ENCODE measurements at places on chromosomes 7 and 10.

- DNase-seq: no peak
Observed at GRCh38 chr10:80264081-80265056, 25.1 kb downstream of the MAT1A start.

DNA sequence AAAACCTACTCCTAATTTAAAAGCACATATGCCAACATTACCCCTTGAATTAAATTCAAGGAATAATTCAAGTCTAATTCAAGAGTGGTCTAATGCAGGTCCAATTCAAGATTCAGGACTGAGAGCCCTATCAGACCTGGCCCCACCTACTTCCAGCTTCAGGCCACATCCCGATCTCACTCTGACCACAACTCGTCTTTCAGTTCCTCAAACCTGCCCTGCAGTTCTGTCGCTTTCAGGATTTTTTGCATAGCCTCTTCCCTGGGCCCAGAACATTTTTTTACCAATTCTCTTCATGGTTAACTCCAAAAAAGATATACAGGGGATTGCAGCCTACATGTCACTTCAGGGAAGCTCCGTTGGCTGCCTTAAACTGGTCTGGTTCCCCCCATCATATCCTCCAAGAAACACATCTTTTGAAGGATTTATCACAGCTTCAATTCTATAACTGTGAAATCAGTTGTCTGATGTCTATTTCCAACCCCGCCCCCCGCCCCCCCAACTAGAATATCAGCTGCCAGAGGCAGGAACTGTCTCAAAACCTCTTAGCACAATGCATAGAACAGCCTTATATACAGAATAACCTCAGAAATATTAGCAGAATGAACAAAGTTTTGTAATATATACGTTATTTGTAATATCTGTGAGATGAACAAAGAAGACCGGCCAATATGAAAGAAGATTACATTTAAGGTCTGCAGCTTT, 20.8 kb downstream of the CCDC6 start:
- no peak for DNase-seq

- DNase-seq: no peak
Observed at GRCh38 chr10:43260911-43261577, 5.8 kb downstream of the RASGEF1A start.

- DNase-seq: no peak
Observed at GRCh38 chr10:61024856-61025201, 80.8 kb upstream of the RHOBTB1 start.

- no peak for DNase-seq
Observed at GRCh38 chr7:27112361-27112760, 9.9 kb upstream of the HOXA2 start.

- DNase-seq: no peak
Observed at GRCh38 chr7:101457001-101457750, 94.5 kb downstream of the COL26A1 start.

DNA sequence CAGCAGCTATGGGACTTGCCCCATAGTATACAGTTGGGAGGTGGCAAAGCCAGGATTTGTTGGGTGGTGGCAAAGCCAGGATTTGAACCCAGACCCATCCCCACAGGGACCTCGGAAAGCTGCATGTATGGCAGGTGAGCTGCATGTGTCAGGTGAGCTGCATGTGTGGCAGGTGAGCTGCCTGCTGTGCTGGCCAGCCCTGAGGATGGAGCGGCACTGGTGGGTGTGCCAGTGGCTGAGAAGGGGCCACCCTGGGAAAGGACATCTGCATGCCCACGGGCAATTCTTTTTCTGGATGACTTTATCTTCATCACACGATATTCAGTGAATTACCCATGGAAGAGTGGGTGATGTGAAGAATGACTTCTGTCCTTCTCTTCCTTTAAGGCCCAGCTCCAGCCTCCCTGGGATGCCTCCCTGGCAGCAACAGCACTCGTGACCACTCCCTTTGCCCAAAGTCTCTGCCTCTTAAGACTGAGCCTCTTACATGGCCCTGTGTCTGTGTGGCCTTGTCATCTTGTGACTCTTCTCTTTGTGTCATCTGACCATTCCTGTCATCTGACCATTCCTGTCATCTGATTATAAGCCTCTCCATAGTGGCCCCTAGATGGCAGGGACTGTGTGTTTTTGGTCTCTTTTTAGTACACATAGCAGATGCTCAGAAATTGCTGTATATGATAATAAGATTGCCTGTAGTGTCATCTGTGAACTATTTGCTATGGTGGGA, 25.0 kb downstream of the CLEC2L start:
- no peak for DNase-seq

- no peak for DNase-seq
Observed at GRCh38 chr10:35043796-35044344, 46.3 kb downstream of the CUL2 start.

GRCh38 chr7:108697254-108697653, 127.6 kb downstream of the DNAJB9 start:
- no peak for DNase-seq

- no peak for DNase-seq
Observed at GRCh38 chr10:132360766-132361447, 28.9 kb downstream of the LRRC27 start.

- DNase-seq: no peak
Observed at GRCh38 chr7:79421751-79422150, 31.7 kb downstream of the MAGI2 start.

DNA sequence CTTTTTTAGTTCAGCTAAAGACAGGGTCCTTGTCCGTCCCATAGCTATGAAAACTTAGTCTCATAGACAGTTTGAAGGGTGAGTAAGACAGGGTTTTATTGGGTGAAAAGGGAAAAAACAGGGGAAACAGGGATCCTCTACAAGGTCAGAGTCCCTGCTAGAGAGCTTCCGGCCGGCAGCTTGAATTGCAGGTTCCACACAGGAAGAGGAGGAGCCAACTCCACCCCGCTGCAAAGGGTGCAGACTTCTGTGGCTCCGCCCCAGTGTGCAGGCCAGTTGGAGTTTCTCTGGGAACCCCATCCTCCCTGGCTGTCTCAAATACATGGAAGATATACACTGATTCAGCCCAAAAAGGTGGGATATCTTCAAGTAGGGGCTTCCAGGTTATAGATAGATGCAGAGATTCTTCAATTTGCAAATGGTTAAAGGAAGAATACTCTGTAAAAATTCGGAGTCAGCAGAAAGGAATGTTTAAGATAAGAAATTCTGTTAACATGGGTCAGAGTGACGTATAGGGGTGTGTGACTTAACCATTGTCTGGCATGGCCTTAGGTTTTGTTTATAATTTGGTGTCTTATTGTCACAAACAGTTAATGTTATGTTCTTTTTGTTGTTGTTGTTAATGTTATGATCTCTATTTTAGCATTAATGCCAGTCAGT, 34.6 kb upstream of the HECW1 start:
- no peak for DNase-seq

DNA sequence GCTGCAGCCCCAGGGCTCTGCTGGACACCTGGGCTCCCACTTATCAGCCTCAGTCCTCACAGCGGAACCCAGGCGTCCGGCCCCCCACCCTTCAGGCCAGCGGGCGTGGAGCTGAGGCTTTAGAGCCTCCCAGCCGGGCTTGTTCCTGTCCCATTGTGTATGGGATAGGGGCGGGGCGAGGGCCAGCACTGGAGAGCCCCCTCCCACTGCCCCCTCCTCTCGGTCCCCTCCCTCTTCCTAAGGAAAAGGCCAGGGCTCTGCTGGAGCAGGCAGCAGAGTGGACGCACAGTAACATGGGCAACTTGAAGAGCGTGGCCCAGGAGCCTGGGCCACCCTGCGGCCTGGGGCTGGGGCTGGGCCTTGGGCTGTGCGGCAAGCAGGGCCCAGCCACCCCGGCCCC, 2.7 kb downstream of the NOS3 start:
- DNase-seq: no peak

GRCh38 chr10:24483701-24484100, 240.0 kb downstream of the ARHGAP21 start:
- no peak for DNase-seq

- no peak for DNase-seq
Observed at GRCh38 chr7:137942484-137943115, 59.3 kb downstream of the CREB3L2 start.

DNA sequence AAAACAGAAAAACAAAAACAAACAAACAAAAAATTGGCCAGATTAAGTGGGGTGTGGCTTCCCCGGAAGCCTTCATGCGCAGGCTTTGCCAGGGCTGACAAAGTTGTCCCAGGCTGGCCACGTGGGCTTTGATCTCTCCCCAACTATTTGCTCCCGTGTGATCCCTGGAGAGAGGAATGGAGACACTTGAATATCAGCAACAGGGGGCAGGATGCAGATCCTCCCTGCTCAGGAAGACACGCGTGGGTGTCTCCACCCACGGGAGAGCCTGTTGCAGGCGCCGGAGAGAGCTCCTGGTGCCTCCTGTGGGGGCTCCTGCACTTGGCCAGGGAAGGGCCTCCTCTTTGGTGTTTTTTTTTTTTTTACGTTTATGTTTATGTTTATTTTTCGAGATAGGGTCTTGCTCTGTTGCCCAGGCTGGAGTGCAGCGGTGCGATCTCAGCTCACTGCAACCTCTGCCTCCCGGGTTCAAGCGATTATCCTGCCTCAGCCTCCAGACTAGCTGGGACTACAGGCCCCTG, 19.0 kb downstream of the TRIM56 start:
- no peak for DNase-seq

DNA sequence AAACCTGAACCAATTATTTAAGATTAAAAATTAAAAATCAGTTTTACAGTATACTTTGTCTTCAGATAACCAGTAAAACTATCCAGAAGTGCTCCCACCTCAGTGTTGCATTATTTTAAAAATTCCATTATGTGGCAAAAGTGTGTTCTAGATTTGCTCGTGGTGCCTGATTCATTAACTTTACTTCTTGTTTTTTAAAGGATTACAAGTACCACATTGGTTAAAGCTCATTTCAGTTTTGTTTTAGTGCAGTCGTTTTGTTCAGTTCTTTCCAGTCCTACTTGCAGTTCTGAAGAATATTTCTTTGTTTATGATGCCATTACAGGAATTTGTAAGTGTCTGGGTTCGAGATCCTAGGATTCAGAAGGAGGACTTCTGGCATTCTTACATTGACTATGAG, 69.0 kb downstream of the SNX10 start:
- DNase-seq: no peak

- DNase-seq: no peak
Observed at GRCh38 chr7:43880596-43880995, 11.3 kb upstream of the MRPS24 start.

DNA sequence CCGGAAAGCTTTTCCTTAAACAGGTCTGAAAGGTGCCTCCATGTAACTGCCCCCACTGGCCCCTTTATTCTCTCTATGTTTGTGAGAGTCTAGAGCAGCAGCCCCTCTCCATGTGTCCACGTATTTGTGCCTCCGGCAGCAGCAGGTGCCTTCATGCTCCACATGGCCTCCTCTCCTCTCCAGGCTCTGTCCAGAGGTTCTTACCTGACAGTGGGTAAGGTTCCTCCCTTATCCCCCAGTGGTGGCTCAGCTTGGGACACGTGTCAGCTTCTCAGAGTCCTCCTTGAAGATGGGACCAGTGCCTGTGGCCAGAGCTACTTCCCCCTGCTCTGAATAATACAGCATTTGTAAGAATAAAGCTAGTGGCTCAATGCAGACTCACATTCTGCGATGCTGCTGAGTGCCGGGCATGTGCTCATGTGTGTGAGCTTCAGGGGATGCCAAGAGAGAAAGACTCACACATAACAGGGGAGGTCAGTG, 7.9 kb downstream of the CALML3 start:
- DNase-seq: no peak

DNA sequence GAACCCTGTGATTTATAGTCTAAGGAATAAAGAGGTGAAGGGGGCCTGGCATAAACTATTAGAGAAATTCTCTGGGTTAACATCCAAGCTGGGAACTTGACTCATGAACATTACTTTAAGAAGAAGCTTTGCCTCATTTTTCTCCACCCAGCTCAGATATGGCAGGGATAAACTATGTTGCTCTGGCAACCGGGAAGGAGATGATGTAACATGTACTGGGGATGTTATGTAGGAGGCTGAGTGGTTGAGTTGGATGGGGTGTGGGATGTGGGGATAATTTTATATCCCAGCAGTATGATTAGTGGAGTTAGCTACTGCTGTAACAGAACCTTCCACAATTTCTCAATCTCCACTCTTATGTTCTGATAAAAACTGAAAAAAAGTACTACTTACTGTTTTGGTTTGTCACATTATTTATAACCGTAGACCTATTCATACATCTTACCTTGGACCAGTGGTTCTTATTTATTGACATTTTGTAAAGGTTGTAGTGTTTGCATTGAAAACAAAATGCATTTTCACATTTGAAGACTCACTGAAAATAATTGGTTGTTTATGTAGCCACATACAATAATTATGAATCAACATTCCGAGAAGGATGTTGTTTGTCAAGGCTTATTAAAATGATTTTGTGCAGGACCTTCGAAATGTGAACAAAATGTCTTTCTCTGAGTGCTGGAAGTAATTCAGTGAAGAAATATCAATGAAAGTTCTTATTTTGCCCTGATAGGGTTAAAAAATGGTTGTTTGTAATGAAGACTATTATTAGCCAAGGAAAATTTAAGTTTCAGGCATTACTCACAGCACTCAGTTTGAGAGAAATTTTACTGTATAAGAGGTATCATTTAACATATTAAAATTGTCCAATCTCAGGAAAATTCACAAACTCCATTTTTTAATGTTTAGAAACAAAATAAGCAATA, 1.3 kb downstream of the OR2F2 start:
- DNase-seq: no peak

GRCh38 chr10:69456880-69457693, 5.8 kb downstream of the TSPAN15 start:
- DNase-seq: no peak

- DNase-seq: no peak
Observed at GRCh38 chr7:105689067-105689819, 108.0 kb upstream of the EFCAB10 start.

DNA sequence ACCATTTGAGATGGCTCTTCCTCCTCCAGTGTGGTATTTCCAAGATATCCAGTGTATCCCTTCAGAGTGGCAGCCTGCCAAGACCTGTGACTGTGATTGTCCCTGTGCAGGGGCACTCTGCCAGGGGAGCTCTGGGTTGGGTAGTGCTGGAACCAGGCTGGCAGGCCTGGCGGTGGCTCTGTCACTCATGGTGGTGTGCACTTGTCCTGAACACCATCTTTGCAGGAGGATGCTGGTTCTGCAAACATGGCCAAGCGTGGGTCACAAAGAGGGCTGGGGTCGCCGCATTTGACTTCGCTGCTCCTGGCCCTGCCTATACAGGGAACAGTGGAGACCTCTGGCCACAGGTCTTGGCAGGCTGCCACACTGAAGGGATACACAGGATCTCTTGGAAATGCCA, 205.2 kb downstream of the PRPF18 start:
- no peak for DNase-seq

GRCh38 chr10:6607182-6607581, 27.1 kb upstream of the PRKCQ start:
- DNase-seq: no peak

DNA sequence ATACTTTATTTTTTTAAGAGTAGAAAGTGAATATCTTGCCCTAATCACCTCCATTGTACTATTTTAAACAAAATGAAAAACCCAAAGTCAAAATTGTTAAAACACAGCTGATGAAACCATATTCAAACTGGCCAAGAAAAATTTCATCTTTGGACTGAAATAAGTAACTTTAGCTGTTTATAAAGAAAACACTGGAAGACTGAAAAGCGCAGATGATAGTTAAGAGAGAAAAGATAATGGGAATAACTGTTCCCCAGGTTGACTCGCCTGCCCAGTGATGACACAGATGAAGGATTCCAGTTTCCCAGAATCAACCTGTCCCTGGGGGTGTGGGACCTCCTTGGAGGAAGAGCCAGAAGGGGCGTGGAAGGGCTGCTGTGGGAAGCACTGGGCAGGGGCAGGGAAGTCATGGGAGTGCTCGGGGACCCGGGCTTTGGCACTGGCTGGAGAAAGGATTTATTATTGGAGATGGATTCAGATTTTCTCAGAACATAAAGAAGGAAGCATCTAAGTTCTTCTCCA, 43.1 kb downstream of the DENND2A start:
- no peak for DNase-seq

GRCh38 chr10:77448226-77448625, 189.4 kb downstream of the KCNMA1 start:
- DNase-seq: no peak
